ENCODE measurements at places on chromosomes 5 and 9.
A peak's percentile ranks its signal among the peaks of the same experiment; 100 is the strongest.

GRCh38 chr5:141524604-141525597, 36.0 kb downstream of the PCDHGC5 start:
- H3K4me1 ChIP-seq = peaks cover 38% of the 10 kb centered on the region
- no peak overlapping the region for H3K4me3 ChIP-seq
- peak overlapping the region; percentile 29 for H3K27ac ChIP-seq
- peaks cover 67% of the 10 kb centered on the region for H3K36me3 ChIP-seq

GRCh38 chr9:96158909-96159575, 142.9 kb downstream of the HSD17B3 start:
- H3K4me1 ChIP-seq = peaks cover 36% of the 10 kb centered on the region
- H3K27me3 ChIP-seq = peaks cover 9% of the 10 kb centered on the region
- H3K36me3 ChIP-seq = no peaks in the 10 kb centered on the region
- no peak overlapping the region for H3K4me3 ChIP-seq
- DNase-seq = no peak

DNA sequence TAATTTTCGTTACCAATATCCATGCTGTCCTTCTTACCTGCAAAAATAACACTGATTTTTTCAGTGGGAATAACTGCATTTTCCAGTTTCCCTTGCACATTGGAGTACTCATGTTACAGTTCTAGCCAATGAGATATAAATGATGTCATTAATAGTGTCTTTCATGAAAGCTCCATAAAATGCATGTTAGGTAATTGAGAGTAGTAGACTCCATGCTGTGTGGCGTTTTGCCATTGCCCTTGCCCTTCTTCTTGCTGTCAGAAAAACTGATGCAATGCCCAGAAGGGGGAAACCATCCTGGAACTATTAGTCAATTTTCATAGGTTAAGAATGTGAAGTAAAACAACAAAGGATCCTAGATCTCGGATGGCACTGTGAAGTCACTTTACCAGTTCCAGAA, 1765.3 kb downstream of the EFNA5 start:
- H3K36me3 ChIP-seq = no peaks in the 10 kb centered on the region
- H3K4me3 ChIP-seq = no peak overlapping the region
- H3K4me1 ChIP-seq = no peaks in the 10 kb centered on the region
- H3K27ac ChIP-seq = no peak overlapping the region
- H3K27me3 ChIP-seq = no peaks in the 10 kb centered on the region

DNA sequence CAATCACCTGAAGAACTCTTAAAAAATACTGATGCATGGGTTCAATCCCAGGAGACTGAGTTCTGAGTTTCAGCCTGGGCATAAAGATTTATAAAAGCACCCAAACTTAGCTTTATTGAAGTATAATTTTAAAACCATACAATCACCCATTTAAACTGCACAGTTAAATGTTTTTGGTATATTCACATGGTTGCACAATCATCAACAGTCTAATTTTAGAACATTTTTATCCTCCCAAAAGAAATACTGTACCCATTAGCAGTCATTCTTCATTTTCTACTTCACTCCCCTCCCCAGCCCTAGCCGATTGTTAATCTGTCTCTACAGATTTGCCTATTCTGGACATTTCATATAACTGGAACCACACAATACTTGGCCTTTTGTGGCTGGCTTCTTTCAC, 141.7 kb downstream of the ARSB start:
- H3K4me3 ChIP-seq = no peak overlapping the region
- no peaks in the 10 kb centered on the region for H3K4me1 ChIP-seq
- no peak overlapping the region for H3K27ac ChIP-seq

DNA sequence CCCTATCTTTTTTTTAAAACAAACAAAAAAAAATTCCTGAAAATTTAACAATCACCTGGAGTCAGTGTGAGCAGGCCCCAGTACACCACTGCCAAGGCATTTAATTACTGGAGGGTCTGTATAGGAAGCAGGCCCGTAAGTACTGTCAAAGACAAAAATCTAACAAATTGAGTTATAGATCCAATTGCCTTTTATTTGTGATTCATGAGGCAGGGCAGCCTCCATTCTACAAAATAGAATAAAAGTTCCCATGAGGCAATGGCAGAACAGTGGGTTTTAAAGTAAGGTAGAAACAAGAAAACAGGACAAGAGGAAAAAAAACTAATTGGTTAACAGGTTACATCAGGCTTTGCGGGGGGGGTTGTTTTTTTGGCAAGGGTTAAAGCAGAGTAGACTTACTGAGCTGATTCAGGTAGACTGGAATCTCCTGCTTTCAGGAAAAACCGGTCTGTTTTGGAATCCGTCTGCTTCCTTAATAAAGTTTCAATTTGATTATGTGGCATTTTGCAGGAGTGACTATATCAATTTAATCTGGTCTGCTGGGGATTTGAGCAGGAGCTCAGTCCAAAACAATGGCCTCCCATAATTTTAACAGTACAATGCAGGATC, 48.9 kb downstream of the AUH start:
- no peak for DNase-seq
- H3K36me3 ChIP-seq = peaks cover 44% of the 10 kb centered on the region
- no peak overlapping the region for H3K4me3 ChIP-seq
- peaks cover 18% of the 10 kb centered on the region for H3K4me1 ChIP-seq

DNA sequence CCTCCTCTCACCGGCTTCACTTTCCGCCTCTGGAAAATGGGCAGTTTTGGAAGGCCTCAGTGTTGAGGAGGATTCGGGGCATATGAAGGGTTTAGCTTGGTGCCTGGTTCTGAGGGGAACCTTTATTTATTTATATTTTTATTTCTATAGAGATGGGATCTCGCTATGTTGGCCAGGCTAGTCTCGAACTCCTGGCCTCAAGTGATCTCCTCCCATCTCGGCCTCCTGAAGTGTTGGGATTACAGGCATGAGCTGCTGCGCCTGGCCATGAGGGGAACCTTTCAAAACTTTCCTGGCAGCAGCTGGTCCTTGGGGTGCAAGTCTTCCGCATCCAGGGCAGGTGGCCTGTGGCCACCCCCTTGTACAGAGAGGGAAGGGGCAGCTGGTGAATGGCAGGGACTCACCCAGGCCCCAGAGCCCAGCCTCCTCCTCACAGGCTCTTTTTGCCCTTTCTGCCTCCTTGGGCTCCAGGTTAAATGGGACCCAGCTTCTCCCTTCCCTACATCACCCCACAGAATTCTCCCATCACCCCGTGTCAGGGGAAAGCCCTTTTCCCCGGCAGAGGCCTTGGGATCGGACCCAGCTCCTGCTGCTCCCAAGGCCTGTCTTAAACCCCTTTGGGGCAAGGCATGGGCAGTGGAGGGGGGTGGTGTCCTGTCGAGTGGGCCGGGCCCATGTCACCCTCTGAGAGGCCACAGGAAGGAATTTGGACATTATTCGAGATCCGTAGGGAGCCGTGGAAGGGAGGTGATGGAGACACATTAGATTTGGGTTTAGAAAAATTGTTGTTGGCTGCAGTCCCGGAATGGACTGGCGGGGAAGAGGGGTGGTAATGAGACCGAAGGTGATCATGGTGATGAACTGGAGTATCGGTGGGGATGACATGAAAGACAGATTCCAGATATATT, 5.9 kb downstream of the NCS1 start:
- no peak for DNase-seq
- H3K27me3 ChIP-seq = peaks cover 16% of the 10 kb centered on the region
- no peak overlapping the region for H3K27ac ChIP-seq
- H3K4me1 ChIP-seq = no peaks in the 10 kb centered on the region
- no peak overlapping the region for H3K4me3 ChIP-seq

GRCh38 chr5:109413458-109413857, 3.7 kb upstream of the PJA2 start:
- H3K36me3 ChIP-seq = peaks cover 7% of the 10 kb centered on the region
- H3K27me3 ChIP-seq = no peaks in the 10 kb centered on the region
- H3K4me3 ChIP-seq = no peak overlapping the region
- H3K27ac ChIP-seq = no peak overlapping the region
- no peak for DNase-seq
- peaks cover 28% of the 10 kb centered on the region for H3K4me1 ChIP-seq

- peaks cover 19% of the 10 kb centered on the region for H3K4me1 ChIP-seq
- DNase-seq = no peak
- peak within 1 kb of the TSS; percentile 97 for H3K27ac ChIP-seq
- H3K27me3 ChIP-seq = peaks cover 56% of the 10 kb centered on the region
Measured at GRCh38 chr9:132161743-132162184, at the start of gene NTNG2. Gene NTNG2, plus strand, starts transcription at chr9:132162058. Its CDS starts 4,774 bp downstream, at chr9:132166832.

DNA sequence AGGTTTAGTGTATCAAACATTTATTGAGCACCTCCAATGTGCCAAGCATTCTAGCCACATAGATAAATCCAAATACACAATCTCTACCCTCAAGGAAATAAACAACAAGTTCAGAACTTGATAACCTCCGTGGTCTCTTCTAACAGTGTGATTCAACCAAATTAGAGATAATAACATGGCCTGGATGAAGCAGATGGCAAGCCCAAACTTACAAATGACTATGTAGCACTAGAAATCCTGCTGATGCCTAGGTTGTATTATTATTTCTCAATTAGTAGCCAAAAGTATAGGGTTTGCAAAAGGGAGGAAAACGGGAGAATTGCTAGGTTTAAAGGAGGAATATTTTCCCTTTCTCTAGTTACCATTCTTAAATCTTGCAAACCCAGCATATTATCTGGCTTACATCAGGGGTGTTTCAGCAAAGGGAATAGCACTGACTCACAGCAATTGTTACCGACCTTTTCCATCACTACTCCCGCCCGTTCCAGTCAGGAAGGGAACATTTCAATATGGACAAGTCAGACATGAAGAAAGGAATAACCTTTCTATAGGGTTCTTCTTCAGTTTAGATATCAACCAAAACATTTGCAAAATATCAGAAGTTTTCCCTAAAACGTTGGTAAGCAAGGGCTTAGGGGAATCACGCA, 2.3 kb downstream of the DPYSL3 start:
- peaks cover 29% of the 10 kb centered on the region for H3K27me3 ChIP-seq
- no peak for DNase-seq
- H3K4me3 ChIP-seq = no peak overlapping the region
- H3K36me3 ChIP-seq = no peaks in the 10 kb centered on the region
- no peaks in the 10 kb centered on the region for H3K4me1 ChIP-seq

DNA sequence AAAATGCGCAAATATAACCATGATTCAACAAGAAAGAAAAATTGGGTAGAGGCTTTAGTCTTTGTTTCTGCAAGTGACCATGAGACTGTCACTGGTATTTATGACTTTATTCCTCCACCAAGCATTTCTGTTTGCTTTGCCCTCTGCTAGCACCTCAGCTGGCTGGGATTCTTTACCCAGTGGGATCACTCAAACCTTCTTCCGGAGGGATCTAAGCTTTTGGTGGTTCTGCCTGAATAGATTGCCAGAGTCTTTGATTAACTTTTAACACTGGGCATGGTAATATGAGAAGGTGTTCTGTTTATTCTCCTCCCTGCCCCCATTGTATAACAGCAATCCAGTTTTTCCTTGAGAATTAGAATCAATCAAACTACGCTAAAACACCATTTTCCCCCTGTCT, 59.1 kb upstream of the FBN2 start:
- H3K4me1 ChIP-seq = no peaks in the 10 kb centered on the region
- H3K36me3 ChIP-seq = no peaks in the 10 kb centered on the region
- H3K27ac ChIP-seq = no peak overlapping the region
- H3K4me3 ChIP-seq = no peak overlapping the region
- H3K27me3 ChIP-seq = no peaks in the 10 kb centered on the region

GRCh38 chr5:180209137-180209581, at the start of gene RASGEF1C:
Gene RASGEF1C, minus strand, starts transcription at chr5:180209211. Its CDS starts 71,159 bp downstream, at chr5:180138052.
- H3K4me1 ChIP-seq = peaks cover 9% of the 10 kb centered on the region
- peak; percentile 50 for DNase-seq
- H3K4me3 ChIP-seq = peak within 1 kb of the TSS; percentile 45
- no peaks in the 10 kb centered on the region for H3K36me3 ChIP-seq
- H3K27me3 ChIP-seq = peaks cover 26% of the 10 kb centered on the region

DNA sequence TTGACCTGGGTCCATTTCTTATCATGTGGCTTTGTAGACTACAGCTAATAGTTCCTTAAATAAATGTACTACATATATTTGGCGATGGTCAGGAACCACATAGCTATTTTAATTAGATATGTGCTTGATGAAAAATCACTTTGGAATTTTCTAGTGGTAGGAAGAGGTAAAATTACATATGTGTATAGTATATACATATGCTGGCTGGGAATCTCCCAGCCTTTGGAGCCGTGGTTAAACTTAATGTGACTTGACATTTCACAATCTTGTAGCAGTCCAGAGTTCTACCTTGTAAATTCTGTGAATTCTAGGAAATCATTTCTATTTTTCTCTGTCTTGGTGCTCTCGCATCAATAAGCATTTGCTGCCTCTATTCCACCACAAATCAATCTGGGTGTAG, 565.0 kb downstream of the DMRTA1 start:
- no peak overlapping the region for H3K27ac ChIP-seq
- H3K36me3 ChIP-seq = no peaks in the 10 kb centered on the region
- H3K4me3 ChIP-seq = no peak overlapping the region
- DNase-seq = no peak

DNA sequence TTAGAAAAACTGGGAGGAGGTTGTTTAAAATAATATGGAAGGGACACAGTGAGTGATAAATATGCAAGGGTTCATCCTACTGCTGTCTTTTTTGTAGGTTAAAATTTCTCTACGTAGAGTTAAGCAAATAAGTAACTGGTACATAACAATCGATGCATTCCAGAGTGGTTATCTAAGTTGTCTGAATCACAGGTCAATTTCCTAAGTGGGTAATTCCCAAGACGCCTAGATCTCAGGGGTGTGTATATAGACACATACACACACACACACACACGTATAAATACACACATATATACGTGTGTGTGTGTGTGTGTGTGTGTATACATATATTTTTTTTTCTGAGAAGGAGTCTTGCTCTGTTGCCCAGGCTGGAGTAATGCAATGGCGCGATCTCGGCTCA, 22.3 kb downstream of the CAAP1 start:
- no peak overlapping the region for H3K4me3 ChIP-seq
- H3K27ac ChIP-seq = no peak overlapping the region
- peaks cover 12% of the 10 kb centered on the region for H3K36me3 ChIP-seq
- no peaks in the 10 kb centered on the region for H3K4me1 ChIP-seq

DNA sequence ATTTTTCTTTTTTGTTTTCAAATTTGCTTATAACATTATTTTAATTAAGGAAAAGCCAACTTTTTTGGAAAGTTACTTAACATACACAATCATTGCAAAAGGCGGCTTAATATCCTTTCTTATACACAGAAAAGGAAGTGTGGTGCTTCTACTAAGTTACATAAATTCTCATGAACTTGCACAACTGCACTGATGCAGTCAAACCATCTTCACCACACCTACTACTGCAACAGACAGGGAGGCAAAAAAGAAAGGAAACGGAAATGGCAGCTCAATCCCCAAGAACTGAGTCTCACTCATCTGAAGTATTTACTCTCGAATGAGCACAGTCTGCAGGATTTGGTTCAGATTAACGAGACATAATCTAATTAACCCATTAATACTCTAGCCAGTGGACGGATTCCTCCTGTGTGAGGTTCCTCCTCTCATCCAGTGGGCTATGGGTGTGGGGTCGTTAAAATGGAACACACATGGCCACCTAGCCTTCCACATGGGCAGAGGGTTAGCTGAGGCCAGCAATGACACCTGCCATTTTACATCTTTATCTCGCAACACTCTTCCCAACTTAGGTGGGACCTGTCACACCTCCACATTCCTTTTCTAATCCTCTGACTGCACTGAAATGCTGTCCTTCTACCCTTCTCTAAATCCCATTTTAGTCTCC, 30.0 kb downstream of the GOLM1 start:
- no peaks in the 10 kb centered on the region for H3K36me3 ChIP-seq
- no peak overlapping the region for H3K27ac ChIP-seq
- H3K4me3 ChIP-seq = no peak overlapping the region
